ENCODE measurements at places on chromosomes 13 and 19.

DNA sequence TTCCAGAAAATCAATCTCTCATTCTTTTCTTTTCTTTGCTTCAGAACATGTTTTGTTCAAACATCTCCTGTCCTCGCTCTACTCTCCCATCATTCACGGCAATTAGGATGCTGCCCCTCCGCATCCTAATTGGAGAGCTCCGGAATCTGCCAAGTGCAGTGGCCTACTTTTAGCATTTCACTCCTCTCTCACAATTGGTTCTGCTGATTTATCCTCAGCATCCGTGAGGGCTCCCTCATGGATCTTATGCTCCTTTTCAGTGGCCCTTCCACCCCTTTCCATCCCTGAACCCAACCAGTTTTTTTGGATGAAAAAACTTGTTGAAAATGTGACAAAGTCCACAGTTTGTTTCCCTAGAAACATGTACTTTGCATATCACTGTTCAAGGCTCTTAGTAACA lies 22.4 kb downstream of the AMER2 start:
- no peak for DNase-seq

DNA sequence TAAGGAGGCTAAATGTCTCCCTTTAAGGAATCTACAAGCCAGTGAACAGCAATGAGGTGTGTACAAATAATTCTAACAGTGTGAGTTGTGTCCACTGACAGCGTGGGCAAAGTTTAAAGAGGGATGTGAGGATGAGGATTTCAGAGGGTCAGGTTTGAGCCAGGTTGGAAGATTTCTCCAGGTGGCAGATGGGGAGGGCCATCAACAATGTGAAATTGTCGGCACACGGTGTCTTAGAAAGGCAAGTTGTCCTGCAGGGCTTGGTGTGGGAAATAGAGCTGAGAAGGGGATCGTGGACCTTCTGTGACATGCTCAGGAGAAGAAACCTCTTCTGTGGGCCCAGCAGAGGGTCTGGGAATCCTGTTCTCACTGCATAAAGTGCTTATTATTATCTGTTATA lies 52.1 kb downstream of the ATP8A2 start:
- no peak for DNase-seq

GRCh38 chr19:55451965-55452748 lies 9.1 kb upstream of the SHISA7 start:
- no peak for DNase-seq

DNA sequence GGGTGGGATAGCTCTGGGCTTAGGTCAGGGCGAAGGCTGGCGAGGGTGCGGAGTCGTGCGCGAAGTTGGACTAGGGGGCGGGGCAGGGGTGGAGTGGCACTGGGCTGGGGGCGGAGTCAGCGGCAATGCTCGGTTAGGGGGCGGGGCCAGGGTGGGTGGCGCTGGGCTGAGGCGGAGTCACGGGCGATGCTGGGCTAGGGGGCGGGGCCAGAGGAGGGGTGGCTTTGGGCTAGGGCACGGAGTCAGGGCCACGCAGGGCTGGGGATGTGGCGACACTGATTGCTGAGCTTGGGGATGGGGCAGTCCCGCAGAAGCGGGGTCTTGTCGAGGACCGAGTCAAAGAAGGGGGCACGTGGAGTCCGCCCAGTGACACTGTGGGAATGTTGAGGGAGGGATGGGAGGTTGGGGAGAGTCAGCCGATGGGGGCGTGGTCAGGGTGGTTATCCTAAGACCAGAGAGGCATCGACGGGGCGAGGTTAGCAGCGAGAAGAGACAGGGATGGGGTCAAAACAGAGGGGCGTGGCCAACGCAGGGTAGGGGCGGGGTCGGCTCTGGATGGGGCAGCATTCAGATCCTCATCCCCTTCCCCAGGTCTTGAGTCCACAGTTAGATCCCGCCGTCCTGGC lies 8.7 kb downstream of the HOMER3 start:
- peak; percentile 67 for DNase-seq

DNA sequence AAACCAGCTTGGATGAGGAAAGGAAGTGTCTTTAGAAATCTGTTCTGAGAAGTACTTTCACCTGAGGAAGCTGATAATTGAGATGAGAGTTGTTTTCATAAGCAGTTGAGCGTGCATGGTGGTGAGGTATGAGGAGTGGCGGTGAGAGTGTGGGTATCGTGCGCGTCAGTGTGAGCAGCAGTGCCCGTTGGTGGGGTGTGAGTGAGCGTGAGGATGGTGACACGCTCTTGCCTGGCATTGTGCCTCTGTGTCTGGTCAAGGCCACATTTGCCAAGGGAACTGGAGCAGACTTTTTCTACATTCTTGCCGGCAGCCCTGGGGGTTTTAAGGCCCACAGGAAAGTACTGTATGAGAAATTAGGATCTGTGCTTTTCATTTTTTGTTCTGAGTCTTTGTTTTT lies 36.5 kb upstream of the TEX29 start:
- no peak for DNase-seq

- no peak for DNase-seq
Measured at GRCh38 chr13:45138282-45138681, 18.0 kb downstream of the GTF2F2 start.

- DNase-seq = no peak
Measured at GRCh38 chr13:59671881-59672280, 491.8 kb downstream of the DIAPH3 start.

DNA sequence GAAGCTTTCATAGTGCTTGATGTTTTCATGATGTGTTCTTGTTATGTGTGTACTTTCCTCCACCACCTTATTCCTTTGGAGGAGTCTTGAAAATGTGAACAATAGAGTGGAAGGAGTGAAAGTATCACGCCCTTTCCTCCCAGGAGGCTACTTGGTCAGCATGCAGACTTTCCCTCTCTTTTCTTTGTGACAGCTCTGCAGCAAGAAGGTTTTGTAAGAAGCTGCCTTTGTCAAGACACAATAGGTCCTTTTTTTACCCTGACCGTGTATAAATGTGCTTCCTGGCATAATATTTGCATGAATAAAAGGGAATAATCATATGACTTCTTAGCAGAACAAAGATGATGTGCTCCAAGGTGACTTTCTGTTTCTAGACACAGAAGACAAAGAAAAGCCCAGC lies 882.6 kb upstream of the SLITRK5 start:
- DNase-seq = no peak

Measured in stimulated activated CD4-positive, alpha-beta T cell treated with anti-CD3 and anti-CD28 coated beads, Interleukin-12 subunit alpha, Interleukin-12 subunit beta, amount 100 ng/mL, for 24 hours (primary cell).